ENCODE measurements at places on chromosomes 4 and X. TPM values are rescaled to one million over a fixed set of nuclear protein-coding genes. Genes with fewer than 3 reads are reported as not detected.

DOK7 gene
- total RNA-seq: 0.69 TPM

CEP44 gene
- 9.5 TPM for total RNA-seq

MAGEH1 gene
- 20.1 TPM for total RNA-seq

THAP9 gene
- 5.1 TPM for total RNA-seq

TCEAL2 gene
- total RNA-seq: 11.1 TPM

- no peak for DNase-seq
Observed at GRCh38 chr4:163473576-163473975, at the start of gene TKTL2. TKTL2 (minus strand) TSS chr4:163473754; CDS start chr4:163473734, 20 bp downstream.

DNA sequence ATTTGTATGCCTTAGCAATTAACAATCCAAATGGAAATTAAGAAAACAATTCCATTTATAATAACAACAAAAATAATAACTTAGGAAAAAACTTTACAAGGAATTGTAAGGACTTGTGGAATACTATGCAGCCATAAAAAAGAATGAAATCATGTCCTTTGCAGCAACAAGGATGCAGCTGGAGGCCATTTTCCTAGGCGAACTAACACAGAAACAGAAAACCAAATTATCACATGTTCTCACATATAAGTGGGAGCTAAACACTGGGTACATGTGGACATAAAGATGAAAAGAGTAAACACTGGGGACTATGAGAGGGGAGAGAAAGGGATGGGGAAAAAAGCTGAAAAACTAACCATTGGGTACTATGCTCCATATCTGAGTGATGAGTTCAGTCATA is 77.4 kb downstream of the WNK3 start:
- no peak for DNase-seq

- no peak for DNase-seq
Observed at GRCh38 chr4:174517502-174518445, 4.5 kb downstream of the HPGD start.

DNA sequence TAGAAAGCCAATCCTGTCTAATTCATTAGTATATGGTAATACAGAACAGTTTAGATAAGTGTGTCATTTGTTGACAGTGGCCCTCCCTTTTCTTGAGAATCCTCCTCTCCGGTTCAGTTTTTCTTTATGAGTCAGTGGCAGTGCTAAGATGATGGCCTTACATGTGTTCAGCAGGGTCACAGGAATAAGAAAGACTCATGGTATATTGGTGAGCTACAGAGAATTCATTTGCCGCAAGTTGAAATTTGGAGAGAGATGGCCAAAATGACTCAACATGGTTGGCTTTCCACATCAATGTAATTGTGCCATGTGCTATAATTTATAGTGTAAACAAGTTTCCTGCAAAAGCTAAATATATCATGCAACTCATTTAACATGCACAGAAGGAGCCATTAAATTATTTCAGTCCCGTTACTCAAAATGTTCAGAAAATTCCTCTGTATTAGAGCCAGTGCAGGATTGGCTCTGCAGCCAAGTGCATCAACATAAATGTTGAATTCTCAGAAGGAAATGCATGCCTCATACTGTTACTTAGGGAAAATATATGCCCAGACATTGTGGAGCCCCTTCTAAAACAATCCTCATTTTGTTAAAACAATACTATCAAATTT is 374.3 kb downstream of the AFF2 start:
- no peak for DNase-seq

DNA sequence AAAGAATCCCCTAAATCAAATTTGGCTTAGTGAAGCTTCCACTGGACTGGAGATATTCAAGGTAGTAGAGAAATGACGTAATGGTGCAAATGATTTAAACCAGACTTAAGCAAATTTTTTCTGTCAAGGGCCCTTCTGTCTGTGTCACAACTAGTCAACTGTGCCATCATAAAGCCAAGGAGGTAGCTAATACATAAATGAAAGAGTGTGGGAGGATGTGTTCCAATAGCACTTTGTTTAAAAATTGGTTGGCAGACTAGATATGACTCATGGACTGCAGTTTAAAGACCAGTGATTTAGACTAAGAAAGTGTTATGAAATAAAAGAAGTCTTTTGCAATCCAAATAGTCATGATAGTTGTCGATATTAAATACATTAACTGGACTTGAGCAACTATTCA is 24.3 kb upstream of the TEX13C start:
- no peak for DNase-seq

GRCh38 chr4:158895797-158896576 is 127.2 kb downstream of the FNIP2 start:
- DNase-seq: peak; percentile 18

GRCh38 chrX:8879750-8880149 is 78.6 kb upstream of the FAM9A start:
- peak; percentile 26 for DNase-seq

DNA sequence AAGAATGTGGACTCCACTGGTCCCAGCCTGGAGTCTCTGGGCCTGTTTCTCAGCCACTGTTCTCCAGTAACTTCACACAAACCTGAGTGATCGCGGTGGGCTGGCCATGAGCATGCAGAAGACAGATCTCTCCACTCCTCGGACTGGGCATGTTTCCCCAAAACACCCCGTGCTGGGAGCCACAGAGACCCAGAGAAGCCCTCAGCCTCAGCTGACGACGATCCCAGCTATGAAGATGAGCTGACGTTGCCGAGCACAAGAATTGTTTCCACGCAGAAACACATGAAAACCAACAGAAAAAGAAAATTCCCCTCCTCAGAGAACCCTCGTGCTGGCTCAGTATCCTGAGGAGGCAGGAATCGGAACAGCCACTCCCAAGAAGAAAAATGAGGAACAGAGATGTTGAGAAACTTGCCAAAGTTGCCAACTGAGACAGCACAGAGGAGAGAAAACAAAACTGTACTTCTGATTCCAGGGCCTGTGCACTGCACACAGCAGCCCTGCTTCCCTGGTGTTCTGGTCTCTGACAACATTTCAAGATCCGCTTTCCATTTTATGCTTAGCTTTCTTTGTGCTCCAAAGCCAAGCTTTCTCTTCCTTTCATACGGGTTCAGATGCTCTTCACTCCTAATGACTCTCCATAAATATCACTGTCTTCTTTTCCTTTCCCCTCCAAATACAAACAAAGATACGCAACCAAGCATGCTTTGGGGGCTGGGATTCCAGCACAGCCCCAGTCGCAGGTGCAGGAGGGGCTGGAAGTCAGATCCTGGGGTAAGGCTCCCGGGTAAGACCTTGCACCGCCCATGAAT is 81.4 kb downstream of the IRF2 start:
- DNase-seq: no peak

DNA sequence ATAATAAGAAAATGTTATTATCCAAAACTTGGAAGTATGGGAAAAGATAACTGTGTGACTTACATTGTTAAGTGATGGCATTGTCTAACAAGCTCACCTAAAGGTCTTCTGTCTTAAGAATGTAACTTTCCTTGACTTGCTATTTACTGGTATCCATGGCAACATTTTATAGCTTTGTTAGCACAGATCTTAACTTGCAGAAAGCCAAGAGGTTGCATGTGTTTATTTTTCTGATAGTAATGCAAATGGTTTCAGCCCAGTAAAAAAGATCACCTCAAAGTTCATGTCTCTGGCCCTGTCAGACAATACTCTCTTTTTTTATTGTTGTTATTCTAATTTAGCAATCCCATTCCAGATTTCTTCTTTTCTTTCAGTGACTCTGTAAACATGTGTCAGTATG is 425.3 kb downstream of the SPRY1 start:
- no peak for DNase-seq

DNA sequence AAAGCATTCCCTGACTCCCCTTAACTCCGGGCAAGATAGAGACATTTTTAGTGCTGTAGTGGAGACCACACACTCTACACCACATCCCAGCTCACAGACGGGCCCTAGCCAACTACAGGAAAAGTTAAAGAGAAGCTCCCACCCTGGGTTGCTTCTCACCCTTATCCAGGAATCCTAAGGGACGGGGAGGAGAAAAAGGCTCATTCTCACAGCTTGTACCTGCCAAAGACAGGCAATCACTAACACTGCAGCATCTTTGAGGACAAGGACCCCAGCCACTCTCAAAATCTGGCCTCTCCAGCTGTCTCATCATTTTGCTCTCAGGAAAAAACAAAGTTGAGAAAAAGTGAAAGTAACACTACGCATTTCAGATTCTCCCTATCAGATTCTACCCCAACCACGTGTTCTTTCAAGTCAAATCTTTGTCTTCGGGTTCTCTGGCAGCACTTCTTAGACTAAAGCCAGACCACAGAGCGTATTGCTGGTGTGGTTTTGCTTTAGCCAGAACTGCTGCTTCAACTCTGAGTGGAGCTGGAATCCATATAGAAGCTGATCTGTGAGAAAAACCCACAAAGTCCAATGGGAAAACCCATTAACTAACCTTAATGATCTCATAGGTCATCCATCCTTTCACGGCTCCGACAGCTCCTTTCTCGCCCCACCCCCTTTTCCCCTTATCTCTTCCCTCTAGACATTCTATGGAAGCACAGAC is 605.9 kb upstream of the DIPK2B start:
- DNase-seq: no peak

DNA sequence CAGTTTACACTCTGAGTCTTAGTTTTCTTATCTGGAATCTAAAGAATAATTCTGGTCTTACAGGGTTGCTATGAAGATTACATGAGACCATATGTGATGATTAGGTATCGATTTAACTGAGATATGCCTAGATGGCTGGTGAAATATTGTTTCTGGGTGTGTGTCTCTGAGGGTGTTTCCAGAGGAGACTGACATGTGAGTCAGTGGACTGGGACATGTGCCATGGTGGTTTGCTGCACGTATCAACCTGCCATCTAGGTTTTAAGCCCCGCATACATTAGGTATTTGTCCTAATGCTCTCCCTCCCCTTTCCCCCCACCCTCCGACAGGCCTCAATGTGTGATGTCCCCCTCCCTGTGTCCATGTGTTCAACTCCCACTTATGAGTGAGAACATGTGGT is 186.0 kb upstream of the CXorf66 start:
- no peak for DNase-seq

- DNase-seq: no peak
Observed at GRCh38 chr4:151316645-151317044, 8.8 kb downstream of the SH3D19 start.

GRCh38 chr4:149211876-149212275 is 603.8 kb downstream of the IQCM start:
- DNase-seq: no peak

DNA sequence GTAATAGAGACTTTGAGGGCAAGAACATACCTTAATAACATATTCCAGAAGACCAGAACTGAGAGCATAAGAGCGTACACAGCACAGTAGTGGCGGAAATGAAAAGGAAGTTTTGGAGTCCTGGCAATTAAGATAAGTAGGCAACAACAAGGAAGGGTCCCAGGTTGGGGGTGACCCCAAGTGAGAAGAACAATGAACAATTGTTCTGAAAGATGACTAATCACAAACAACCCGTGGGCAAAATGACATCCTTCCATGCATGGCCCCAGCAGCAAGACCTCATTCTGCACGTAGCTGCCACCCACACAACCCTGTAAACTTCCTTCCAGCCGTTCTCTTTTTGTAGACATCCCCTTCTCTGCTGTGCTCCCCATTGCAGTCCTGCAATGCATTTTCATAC is 384.4 kb upstream of the PABPC4L start:
- peak; percentile 58 for DNase-seq

DNA sequence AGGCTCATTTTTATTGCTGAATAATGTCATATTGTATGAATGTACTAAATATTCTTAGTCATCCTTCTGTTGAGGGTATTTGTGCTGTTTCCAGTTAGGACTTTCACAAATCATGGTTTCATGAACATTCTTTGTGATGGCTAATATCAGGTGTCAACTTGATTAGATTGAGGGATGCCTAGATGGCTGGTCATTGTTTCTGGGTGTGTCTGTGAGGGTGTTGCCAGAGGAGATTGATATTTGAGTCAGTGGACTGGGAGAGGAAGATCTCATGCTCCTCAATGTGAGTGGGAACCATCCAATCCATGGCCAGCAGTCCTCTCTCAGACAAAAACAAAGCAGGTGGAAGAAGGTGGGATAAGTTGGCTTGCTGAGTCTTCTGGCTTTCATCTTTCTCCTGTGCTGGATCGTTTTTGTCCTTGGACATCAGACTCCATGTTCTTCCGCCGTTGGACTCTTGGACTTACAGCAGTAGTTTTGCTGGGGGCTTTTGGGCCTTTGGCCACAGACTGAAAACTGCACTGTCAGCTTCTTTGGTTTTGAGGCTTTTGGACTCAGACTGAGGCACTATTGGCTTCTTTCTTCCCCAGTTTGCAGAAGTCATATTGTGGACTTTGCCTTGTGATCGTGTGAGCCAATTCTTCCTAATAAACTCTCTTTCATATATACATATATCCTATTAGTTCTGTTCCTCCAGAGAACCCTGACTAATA is 11.9 kb upstream of the HS3ST1 start:
- no peak for DNase-seq

GRCh38 chrX:14616301-14616700 is 87.0 kb downstream of the GLRA2 start:
- DNase-seq: no peak

- no peak for DNase-seq
Observed at GRCh38 chrX:8971116-8971515, 62.8 kb downstream of the FAM9B start.

GRCh38 chrX:136086521-136086920 is 60.8 kb upstream of the FHL1 start:
- DNase-seq: no peak

- peak; percentile 54 for DNase-seq
Observed at GRCh38 chr4:47704693-47705325, 133.1 kb downstream of the CORIN start.

GRCh38 chr4:119736559-119736958 is 108.0 kb upstream of the PDE5A start:
- DNase-seq: no peak

DNA sequence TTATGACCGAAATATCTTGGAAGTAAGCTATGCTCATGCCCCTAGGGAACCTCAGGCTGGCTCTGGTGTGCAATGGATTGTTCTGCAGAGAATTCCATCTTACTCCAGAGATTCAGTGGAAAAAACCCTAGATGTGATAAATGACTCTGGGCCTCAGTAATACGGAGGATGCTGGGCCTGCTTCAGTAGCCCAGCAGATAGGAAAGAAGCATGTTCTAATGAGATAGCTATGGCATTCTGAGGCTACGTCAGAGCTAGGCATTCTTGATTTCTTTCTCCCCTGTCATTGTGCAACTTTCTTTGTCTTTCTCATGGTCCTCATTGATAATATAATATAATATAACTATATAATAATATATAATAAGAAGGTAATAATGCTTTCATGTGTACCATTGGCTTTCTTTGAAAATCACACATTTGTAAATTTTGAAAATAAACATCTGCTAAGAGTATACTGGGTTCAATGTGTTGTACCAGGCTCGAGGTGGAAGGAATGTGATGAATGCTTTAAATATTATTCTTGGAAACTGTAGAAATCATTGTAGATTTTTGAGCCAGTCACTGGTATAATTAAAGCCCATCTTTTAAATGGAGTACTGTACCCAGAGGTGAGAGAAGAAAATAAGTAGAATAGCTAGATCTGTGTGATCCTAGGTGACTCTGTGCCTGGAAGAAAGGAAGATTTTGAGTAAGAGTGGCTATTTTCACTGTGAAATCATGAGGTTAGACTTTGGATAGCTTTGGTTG is 152.0 kb downstream of the IL15 start:
- DNase-seq: no peak

DNA sequence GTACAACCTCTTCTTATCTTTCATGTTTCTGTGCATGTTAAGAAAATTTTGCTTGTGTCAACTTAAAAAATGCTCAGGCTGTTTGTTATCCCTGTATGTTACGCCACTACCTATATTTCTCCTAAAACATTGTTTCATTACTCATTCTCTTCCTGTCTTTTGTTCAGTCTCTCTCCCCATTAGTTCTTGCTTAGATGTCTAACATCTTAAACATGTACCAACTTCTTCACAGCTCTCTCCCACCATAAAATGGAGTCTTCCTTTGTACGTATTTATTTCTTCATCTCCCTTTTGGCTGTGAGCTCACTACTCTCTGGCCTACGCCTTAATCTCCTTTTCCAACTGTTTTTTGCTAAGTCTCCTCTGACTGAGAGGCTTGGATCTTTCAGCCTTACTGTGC is 36.4 kb downstream of the PCDH7 start:
- DNase-seq: no peak

Data from endothelial cell (in vitro differentiated cells).